Naive thymus-derived CD8-positive, alpha-beta T cell (primary cell): ENCODE measurements at places on chromosomes 5 and 9. TPM values are rescaled to one million over a fixed set of nuclear protein-coding genes. Genes with fewer than 3 reads are reported as not detected.

GRCh38 chr9:89525446-89526374, 27.8 kb upstream of the SEMA4D start:
- H3K4me1 ChIP-seq, result peaks cover 59% of the 10 kb centered on the region
- no peaks in the 10 kb centered on the region for H3K36me3 ChIP-seq
- no peaks in the 10 kb centered on the region for H3K27me3 ChIP-seq
- DNase-seq, result no peak

GRCh38 chr5:94223235-94223634, 395.2 kb downstream of the KIAA0825 start:
- no peak overlapping the region for H3K4me3 ChIP-seq
- no peaks in the 10 kb centered on the region for H3K4me1 ChIP-seq
- DNase-seq, result no peak
- peaks cover 1% of the 10 kb centered on the region for H3K27me3 ChIP-seq
- no peak overlapping the region for H3K27ac ChIP-seq
- peaks cover 2% of the 10 kb centered on the region for H3K36me3 ChIP-seq

- H3K36me3 ChIP-seq, result no peaks in the 10 kb centered on the region
- no peak overlapping the region for H3K27ac ChIP-seq
- peaks cover 2% of the 10 kb centered on the region for H3K4me1 ChIP-seq
- no peaks in the 10 kb centered on the region for H3K27me3 ChIP-seq
Measured at GRCh38 chr5:163913548-163913947, 408.1 kb downstream of the MAT2B start.

GRCh38 chr5:77957931-77958521, 181.9 kb upstream of the TBCA start:
- H3K4me3 ChIP-seq, result peak overlapping the region; percentile 38
- H3K4me1 ChIP-seq, result peaks cover 12% of the 10 kb centered on the region
- no peaks in the 10 kb centered on the region for H3K36me3 ChIP-seq
- no peak for DNase-seq
- H3K27ac ChIP-seq, result no peak overlapping the region

DNA sequence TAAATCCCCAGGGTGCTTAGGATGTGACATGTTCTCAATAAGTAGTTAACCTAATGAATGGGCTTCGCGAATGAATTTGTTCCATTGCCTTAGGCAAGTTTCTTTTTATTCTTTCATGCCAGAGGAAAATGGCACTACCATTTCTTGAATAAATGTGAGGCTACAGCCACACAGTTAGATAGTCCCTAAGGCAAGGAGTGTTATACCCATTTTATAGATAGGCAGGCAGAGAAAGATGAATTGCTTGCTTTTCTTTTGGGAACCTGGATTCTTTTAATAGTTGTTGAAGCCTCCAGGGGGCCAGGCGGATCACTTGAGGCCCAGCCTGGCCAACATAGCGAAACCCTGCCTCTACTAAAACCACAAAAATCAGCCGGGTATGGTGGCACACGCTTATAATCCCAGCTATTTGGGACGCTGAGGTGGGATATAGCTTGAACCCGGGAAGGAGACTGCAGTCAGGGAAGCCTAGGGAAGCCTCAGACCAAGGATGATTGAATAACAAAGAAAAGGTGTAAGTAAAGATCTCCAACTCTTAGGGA, 943 bp downstream of the NOP16 start:
- no peaks in the 10 kb centered on the region for H3K27me3 ChIP-seq
- H3K4me1 ChIP-seq, result peaks cover 39% of the 10 kb centered on the region
- DNase-seq, result no peak
- H3K4me3 ChIP-seq, result peak overlapping the region; percentile 100

DNA sequence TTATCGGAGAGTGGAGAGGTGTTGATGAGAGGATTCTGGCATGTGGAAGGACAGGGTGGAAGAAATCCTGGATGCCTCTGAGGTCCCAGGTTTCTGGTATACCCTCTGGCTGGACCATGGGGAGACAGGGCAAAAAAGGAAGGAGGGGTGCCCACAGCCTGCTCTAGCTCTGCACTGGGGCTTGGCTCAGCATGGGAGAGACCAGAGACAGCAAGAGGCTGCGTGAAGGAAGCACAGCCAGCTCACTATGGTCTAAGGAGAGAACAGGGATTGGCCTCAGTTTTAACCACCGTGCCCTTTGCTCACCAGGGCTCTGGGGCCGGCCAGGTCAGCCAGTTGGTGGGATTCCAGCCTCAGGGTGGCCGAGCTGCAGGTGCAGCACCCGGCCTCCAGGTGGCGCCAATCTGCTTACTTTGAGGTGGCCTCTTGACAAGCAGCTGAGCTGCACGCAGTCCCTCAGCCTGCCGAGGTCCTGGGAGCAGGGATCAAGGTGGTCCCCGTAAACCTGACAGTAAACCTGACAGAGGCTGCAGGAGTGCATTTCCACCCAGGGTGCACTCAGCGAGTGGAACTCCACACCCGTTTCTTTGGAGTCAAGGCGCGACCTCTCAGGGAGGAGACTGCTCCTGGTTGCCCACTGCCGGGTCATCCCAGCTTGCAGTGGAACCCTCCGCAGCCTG, 25.0 kb upstream of the SPTLC1 start:
- H3K4me1 ChIP-seq, result peaks cover 10% of the 10 kb centered on the region
- H3K36me3 ChIP-seq, result no peaks in the 10 kb centered on the region
- H3K27ac ChIP-seq, result no peak overlapping the region
- DNase-seq, result peak; percentile 75

DNA sequence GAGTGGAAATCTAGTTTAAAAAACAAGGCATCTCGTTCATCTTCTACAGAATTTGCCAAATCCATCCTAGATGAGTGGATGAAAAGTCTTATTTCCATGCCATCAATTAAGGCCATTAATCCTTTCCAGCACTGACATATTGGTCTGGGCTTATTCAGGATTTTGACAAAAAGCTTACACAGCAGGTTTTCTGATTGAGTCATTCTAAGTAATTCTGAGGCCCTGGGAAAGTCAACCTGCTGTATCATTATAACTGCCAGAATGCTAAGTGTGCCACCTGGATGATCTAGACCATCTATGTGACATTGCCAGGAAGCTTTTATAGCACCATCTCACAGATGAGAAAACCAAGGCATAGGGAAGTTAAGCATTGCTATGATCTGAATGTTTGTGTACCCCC, 132.1 kb upstream of the MAP3K1 start:
- H3K27me3 ChIP-seq, result no peaks in the 10 kb centered on the region
- H3K27ac ChIP-seq, result no peak overlapping the region
- H3K36me3 ChIP-seq, result no peaks in the 10 kb centered on the region
- peaks cover 47% of the 10 kb centered on the region for H3K4me1 ChIP-seq

DNA sequence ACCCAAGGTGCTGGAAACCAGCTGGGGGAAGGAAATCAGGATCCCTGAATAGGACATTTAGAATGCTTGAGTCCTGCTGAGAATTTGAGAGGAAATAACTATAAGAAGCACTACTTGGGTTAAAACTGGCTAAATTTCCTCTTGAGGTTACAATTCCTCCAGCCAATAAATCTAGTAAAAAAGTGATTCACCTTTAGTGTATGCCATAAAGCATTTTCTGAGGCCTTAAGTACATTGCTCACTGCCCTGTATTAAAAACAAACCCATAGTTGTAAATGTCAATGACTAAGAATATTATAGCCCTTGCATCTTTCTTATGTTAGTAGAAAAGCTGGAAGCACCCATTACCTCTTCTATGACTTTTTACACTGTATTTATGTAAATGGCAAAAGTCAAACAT, 634.7 kb upstream of the ARRDC3 start:
- DNase-seq, result no peak
- H3K36me3 ChIP-seq, result no peaks in the 10 kb centered on the region
- H3K4me1 ChIP-seq, result no peaks in the 10 kb centered on the region
- no peak overlapping the region for H3K4me3 ChIP-seq
- H3K27me3 ChIP-seq, result no peaks in the 10 kb centered on the region
- H3K27ac ChIP-seq, result no peak overlapping the region

GRCh38 chr5:18799482-18800128, 1165.3 kb downstream of the TAF11L14 start:
- peaks cover 2% of the 10 kb centered on the region for H3K27me3 ChIP-seq
- H3K4me1 ChIP-seq, result no peaks in the 10 kb centered on the region
- H3K27ac ChIP-seq, result no peak overlapping the region
- DNase-seq, result no peak

DMRTA1 gene
- not detected for total RNA-seq

FOXD4L4 gene
- total RNA-seq, result 0.42 TPM

GRCh38 chr5:92652756-92653155, 928.3 kb downstream of the NR2F1-AS1 start:
- H3K27ac ChIP-seq, result no peak overlapping the region
- no peak overlapping the region for H3K4me3 ChIP-seq
- no peaks in the 10 kb centered on the region for H3K36me3 ChIP-seq
- DNase-seq, result no peak
- H3K27me3 ChIP-seq, result no peaks in the 10 kb centered on the region

DNA sequence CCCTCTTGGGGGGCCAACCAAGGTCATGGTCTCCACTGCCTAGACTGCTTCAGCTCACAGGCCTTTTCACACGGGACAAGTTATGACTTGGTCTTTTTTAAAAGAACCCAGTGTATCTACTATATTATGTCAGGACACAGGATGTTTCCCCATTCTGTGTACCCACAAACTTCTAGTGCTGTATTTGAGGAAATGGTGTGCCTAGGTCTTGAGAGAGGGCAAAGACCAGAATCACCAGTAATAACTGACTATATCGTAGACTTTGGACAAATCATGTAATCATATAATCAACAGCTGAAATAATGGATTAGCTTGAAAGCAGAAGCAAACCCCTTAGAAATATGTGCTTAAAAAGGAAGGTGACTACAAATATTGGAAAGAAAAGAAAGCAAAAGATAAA, 133.3 kb downstream of the ARL15 start:
- no peak for DNase-seq
- no peak overlapping the region for H3K27ac ChIP-seq
- no peaks in the 10 kb centered on the region for H3K27me3 ChIP-seq
- no peak overlapping the region for H3K4me3 ChIP-seq

GRCh38 chr5:33938507-33938796, 2.3 kb downstream of the RXFP3 start:
- H3K4me1 ChIP-seq, result no peaks in the 10 kb centered on the region
- no peaks in the 10 kb centered on the region for H3K36me3 ChIP-seq
- no peak overlapping the region for H3K4me3 ChIP-seq
- DNase-seq, result no peak
- peaks cover 20% of the 10 kb centered on the region for H3K27me3 ChIP-seq

- no peaks in the 10 kb centered on the region for H3K36me3 ChIP-seq
- H3K27me3 ChIP-seq, result no peaks in the 10 kb centered on the region
- no peak overlapping the region for H3K27ac ChIP-seq
- no peaks in the 10 kb centered on the region for H3K4me1 ChIP-seq
- DNase-seq, result no peak
Measured at GRCh38 chr9:111832449-111832848, 37.7 kb upstream of the SHOC1 start.

PLEKHG4B gene
- total RNA-seq, result not detected

DNA sequence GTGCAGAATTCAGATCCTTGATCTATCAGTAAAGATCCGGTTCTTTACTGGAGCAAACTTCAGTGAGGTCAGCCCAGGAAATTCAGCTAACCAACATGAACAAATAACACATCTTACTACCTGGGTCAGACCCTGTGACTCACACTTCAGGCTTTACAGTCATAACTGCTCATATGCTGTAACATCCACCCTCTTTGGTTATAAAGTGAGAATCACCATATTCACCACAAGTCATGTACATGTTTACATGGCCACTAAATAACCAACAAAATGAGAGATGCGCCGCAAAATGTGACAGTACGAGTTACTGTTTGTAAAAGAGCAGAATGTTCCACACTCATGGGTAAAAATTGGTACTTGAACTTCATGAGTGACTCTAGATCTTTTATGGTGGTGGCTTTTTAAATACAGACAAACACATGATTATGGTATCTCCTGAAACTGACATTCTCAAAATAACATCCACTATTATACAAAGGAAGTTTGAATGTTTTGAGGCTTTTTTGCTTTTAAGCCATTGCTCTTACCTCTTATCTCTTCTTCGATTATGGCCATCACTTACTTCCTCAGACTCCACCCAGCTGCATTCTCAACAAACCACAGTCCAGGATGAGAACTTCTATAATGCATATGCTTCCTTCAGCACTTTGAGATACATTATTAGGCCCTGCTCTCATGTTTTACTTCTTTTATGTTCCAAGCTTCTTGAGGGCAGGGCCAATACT, 516.6 kb downstream of the RAB3C start:
- H3K4me1 ChIP-seq, result peaks cover 20% of the 10 kb centered on the region
- H3K36me3 ChIP-seq, result no peaks in the 10 kb centered on the region
- H3K4me3 ChIP-seq, result no peak overlapping the region
- H3K27me3 ChIP-seq, result no peaks in the 10 kb centered on the region
- peak; percentile 19 for DNase-seq

- peaks cover 6% of the 10 kb centered on the region for H3K4me1 ChIP-seq
- H3K27me3 ChIP-seq, result peaks cover 28% of the 10 kb centered on the region
- H3K27ac ChIP-seq, result no peak overlapping the region
- no peaks in the 10 kb centered on the region for H3K36me3 ChIP-seq
- H3K4me3 ChIP-seq, result no peak overlapping the region
- no peak for DNase-seq
Measured at GRCh38 chr5:1406681-1407640, 38.3 kb downstream of the SLC6A3 start.

HBEGF gene
- total RNA-seq, result 0.44 TPM

DNA sequence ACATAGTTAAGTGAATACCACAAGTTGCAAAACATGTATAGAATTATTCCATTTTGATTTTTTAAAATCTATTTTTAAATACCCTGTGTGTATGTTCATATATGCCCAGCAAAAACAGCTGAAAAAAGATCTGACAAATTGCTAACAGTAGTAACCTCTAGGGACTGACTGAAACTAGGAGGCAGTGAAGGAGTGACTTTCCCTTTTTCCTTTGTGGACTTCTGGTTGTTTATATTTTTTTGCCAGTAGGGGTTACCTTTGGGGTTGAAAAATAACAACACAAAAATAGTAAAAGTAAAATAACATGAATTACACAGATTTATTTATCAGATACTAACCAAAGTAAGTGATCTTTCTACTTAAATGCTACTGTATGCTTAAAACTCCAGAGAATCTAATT, 2.9 kb downstream of the MEGF9 start:
- H3K36me3 ChIP-seq, result no peaks in the 10 kb centered on the region
- peaks cover 60% of the 10 kb centered on the region for H3K4me1 ChIP-seq
- DNase-seq, result no peak
- H3K27ac ChIP-seq, result peak overlapping the region; percentile 65
- H3K27me3 ChIP-seq, result no peaks in the 10 kb centered on the region
- H3K4me3 ChIP-seq, result peak overlapping the region; percentile 90

INSL4 gene
- total RNA-seq, result not detected

NR3C1 gene
- total RNA-seq, result 131 TPM

IL4 gene
- not detected for total RNA-seq

- H3K4me3 ChIP-seq, result no peak overlapping the region
- DNase-seq, result no peak
- H3K36me3 ChIP-seq, result peaks cover 15% of the 10 kb centered on the region
- H3K27me3 ChIP-seq, result no peaks in the 10 kb centered on the region
Measured at GRCh38 chr9:98226516-98226915, 28.9 kb downstream of the TBC1D2 start.
